Fibroblast of mammary gland (primary cell): ENCODE measurements at places on chromosomes 5 and 9.
A peak's percentile ranks its signal among the peaks of the same experiment; 100 is the strongest.

DNA sequence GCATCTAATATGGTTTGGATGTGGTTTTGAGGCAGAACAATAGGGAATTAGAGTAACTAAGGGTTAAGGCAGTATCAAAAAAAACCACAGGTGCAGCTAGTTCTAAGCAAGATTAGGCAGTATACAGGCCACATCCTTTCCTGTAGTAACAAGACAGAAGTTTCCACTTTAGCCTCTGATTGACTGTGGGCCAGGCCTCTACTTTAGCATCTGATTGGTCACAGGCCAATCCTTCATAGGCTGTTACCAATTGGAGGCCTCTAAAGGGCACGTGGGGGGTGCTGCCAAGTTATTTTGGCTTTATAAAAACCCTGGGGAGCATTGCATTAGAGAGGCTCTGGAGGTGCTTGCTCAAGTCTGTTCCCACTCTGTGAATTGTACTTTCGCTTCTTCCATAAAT, 144.1 kb upstream of the ST8SIA4 start:
- DNase-seq, result no peak

DNA sequence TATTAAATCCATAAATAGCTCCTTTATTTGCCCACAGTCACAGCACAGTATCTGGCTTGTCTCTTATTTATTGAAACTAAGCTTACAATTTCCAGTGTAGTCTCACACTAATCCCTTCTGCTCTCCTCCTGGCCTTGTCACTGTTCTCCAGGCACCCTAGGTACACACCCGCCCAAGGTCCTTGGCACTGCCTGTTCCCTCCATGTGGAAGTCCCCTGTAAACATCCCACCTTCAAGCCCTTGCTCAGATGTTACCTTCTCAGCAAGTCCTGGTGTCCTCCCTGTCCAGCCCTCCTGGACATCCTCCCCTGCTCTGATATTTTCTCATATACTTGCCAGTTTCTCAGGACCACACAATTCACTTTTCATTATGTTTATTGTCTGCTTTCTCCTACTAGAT, 44.2 kb upstream of the CFAP157 start:
- DNase-seq, result no peak

GRCh38 chr5:36878392-36879082, 2.0 kb downstream of the NIPBL start:
- DNase-seq, result peak; percentile 55

DNA sequence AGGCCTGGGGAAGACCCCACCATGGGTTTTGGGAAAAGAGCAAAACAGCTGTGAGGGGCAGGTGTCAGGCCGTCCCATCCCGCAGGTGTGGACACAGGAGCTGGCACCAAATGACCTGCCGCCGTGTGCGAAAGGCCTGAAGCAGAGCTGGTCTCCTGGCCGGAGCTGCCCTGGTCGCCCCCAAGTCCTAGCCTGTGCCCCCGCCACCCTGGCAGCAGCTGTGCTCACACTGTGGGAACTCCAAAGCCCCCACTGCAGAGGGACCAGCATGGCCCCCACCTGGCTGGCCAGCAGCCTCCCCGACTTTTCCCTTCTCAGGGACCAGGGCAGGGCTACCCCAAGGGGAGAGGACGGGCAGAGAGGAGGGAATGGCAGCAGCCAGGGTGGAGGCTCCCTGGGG, 88.4 kb downstream of the KCNT1 start:
- no peak for DNase-seq

GRCh38 chr5:136143763-136144162, 11.1 kb downstream of the SMAD5 start:
- DNase-seq, result no peak

- peak; percentile 4 for DNase-seq
Measured at GRCh38 chr5:150149618-150150017, 6.0 kb downstream of the PDGFRB start.

GRCh38 chr5:107235167-107235566, 435.6 kb downstream of the EFNA5 start:
- DNase-seq, result no peak

- DNase-seq, result no peak
Measured at GRCh38 chr5:35832762-35833161, 23.9 kb upstream of the IL7R start.

- DNase-seq, result no peak
Measured at GRCh38 chr5:44389090-44389822, at the start of gene FGF10. FGF10 (minus strand) TSS chr5:44389420; CDS start chr5:44388682, 738 bp downstream.

- DNase-seq, result peak; percentile 86
Measured at GRCh38 chr9:94860678-94861588, 134.4 kb downstream of the AOPEP start.

GRCh38 chr5:40869384-40869783, 28.2 kb downstream of the CARD6 start:
- DNase-seq, result no peak
